CD8-positive, alpha-beta memory T cell (primary cell): ENCODE measurements at places on chromosomes 2 and 18. TPM values are rescaled to one million over a fixed set of nuclear protein-coding genes. Genes with fewer than 3 reads are reported as not detected.

GRCh38 chr2:222603501-222603900 is 52.4 kb downstream of the FARSB start:
- H3K27ac ChIP-seq = no peak overlapping the region
- no peaks in the 10 kb centered on the region for H3K27me3 ChIP-seq
- H3K4me3 ChIP-seq = no peak overlapping the region
- H3K36me3 ChIP-seq = no peaks in the 10 kb centered on the region
- no peak for DNase-seq
- no peaks in the 10 kb centered on the region for H3K4me1 ChIP-seq

GRCh38 chr2:172395503-172395902 is 31.9 kb upstream of the ITGA6 start:
- H3K4me3 ChIP-seq = no peak overlapping the region
- no peaks in the 10 kb centered on the region for H3K4me1 ChIP-seq
- no peak for DNase-seq
- no peaks in the 10 kb centered on the region for H3K36me3 ChIP-seq
- H3K27ac ChIP-seq = no peak overlapping the region

GRCh38 chr2:164620457-164620856 is 825 bp downstream of the GRB14 start:
- H3K27me3 ChIP-seq = no peaks in the 10 kb centered on the region
- H3K36me3 ChIP-seq = no peaks in the 10 kb centered on the region
- H3K27ac ChIP-seq = no peak overlapping the region
- no peak for DNase-seq
- H3K4me3 ChIP-seq = no peak overlapping the region

DNA sequence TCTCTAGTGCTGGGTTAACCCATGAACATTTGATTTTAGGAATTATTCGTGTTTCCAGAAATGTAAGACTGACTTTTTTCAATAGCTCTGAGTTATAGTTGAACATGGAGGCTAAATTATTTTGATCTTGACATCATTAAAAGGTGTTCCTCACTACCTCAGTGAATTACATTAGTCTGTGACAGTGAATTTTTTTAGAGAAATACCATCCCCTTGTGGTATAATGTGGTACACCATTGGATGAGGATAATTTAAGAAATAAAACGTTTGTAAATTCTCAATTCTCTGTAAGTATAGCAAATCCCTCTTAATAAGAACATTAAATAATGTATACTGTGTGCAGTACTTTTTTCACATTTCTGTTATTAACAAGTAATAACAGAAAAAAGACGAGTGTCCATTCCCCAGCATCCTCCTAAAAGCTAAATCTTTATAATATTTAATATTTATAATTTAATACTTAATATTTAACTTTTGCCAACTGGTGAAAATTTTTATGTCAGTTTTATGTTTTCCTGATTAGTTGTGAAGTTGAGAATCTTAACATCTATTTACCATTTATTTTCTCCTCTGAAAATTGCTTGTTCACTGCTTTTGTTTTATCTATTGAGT is 70.3 kb upstream of the CWC22 start:
- H3K27me3 ChIP-seq = no peaks in the 10 kb centered on the region
- no peaks in the 10 kb centered on the region for H3K36me3 ChIP-seq
- H3K4me3 ChIP-seq = no peak overlapping the region
- no peaks in the 10 kb centered on the region for H3K4me1 ChIP-seq

The SIGLEC15 gene
- not detected for total RNA-seq
